Activated T-helper 1 cell treated with Interleukin-2 at 50 U/mL for 16 hours (primary cell): ENCODE measurements at places on chromosomes 16 and 17.

DNA sequence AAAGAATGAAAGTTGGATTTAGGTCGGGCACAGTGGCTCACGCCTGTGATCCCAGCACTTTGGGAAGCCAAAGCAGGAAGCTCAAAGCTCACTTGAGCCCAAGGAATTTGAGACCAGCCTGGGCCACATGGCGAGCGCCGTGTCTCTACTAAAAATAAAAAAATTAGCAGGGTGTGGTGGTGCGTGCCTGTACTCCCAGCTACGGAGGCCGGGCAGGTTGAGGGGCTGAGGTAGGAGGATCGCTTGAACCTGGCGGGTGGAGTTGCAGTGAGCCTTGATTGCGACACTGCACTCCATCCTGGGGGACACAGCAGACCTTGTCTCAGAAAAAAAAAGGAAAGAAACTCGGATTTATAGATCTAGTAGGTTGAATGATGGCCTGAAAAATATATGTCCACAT is 37.4 kb upstream of the RPH3AL start:
- DNase-seq = no peak

GRCh38 chr16:1899641-1900451 is 18.4 kb downstream of the HS3ST6 start:
- no peak for DNase-seq

DNA sequence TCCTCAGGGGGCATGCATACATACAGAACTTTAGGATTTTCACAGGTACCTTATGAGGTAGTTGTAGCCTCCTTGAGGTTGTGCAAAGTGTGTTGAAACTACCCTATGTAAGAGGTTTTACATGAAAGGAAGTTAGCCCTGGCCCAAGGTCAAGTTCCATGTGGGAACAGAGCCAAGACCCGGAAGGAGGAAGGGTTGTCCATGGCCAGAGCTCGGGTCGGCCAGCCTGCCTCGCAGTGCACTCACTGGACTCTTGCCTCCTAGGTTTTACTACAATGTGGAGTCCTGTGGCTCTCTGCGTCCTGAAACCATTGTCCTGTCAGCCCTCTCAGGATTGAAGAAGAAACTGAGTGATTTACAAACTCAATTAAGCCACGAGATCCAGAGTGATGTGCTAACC is 8.2 kb downstream of the POLR2C start:
- no peak for DNase-seq

GRCh38 chr17:52673791-52674190 is 515.3 kb upstream of the CA10 start:
- DNase-seq = no peak

DNA sequence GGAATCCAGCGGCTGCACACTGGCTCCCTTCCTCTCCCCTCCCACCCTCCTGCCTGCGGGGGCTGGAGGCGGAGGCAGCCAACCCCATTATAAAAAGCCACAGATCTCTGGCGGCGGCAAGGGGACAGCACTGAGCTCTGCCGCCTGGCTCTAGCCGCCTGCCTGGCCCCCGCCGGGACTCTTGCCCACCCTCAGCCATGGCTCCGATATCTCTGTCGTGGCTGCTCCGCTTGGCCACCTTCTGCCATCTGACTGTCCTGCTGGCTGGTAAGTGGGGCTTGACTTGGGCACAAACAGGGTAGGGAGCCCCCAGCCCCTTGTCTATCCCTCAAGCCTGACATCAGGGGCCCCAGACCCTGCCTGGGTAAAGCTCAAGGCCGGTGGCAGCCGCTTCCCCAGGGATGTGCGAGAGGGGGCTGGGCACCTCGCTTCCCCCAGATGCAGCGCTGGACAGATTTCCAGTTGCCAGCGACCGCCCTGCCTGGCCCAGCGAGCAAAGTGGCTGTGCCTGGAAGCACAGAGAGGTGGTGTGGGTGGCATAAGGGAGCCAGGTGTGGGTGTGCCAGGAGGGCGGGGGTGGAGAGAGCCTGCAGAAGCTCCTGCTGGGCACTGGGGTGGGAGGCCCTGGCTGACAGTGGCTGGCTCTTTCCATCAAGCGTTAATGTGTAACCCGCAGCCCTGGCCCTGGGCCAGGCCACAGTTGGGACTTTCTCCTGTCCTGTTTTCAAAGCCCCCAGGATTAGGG is at the start of gene CX3CL1:
TSS of gene CX3CL1 (plus strand) at position 119 of the 745 bp plus-strand sequence. CDS start at position 198, 79 bp downstream.
- DNase-seq = no peak

- no peak for DNase-seq
Observed at GRCh38 chr17:76683011-76683755, 27.6 kb downstream of the MXRA7 start.

DNA sequence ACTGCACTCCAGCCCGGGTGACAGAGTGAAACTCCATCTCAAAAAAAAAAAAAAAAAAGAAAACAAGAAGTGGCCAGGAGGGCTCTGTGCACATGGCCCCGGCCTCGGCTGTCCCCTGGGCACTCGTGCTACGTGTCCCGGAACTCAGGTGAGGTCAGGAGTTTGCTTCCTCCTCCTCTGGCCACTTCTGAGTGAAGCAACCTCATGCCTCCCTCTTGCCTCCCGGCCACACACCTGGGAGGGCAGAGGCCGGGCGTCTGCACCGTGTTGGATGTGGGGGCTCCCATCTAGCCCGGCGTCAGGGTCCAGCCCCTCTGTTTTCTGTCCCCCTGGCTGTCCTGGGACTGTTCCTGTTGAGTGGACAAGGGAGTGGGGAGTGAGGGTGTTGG is 22.2 kb downstream of the ASPSCR1 start:
- DNase-seq = no peak

DNA sequence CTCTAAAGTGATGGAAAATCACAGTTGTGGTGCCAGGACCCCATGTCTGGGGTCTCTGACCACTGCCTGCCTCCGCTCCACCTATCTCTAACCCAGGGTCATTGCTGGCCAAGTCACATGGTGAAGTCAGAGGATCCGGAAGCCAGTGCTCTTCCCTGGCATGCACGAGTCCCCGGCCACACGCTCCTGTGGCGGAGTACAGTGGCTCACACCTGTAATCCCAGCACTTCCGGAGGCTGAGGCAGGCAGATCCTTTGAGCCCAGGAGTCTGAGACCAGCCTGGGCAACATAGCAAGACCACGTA is 21.5 kb upstream of the RBFOX3 start:
- no peak for DNase-seq

GRCh38 chr16:89363621-89364393 is 126.6 kb downstream of the ANKRD11 start:
- DNase-seq = no peak

GRCh38 chr17:42706732-42707131 is 24.4 kb downstream of the CNTNAP1 start:
- DNase-seq = no peak

- DNase-seq = no peak
Observed at GRCh38 chr17:80363518-80364090, 51.4 kb upstream of the ENDOV start.

GRCh38 chr16:80725566-80726162 is 78.7 kb downstream of the CDYL2 start:
- DNase-seq = no peak

DNA sequence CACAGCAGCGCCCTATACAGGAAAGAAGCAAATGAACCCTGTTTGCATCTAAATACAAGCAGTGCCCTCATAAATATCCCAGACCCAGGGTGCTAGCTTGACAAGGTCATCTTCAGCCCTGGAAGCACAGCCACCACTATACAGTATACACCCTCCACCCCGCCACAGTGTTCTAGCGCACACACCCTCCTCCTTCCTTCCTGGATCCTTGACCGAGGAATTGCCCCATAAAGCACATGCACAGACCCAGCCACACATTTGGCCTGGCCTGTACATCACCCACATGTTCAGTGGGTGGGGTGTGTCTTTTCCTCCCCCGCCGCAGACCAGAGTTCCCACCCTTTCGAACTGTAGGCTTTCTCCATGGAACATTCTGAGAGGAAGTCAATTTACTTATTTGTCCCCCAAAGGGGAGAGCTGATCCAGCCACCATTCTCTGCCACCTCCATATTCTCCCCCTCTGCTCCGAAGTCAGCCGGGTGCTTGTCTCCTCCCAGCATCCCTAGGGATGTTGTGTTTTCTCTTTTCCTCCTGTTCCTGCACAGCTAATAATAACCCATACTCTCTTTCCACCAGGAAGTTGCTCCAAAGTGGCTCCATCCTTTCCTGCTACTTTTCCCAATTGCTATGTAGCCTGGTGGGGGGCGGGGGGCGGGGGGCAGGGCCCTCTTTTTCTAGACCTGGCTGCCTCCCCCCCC is 6.6 kb downstream of the ABI3 start:
- DNase-seq = no peak

DNA sequence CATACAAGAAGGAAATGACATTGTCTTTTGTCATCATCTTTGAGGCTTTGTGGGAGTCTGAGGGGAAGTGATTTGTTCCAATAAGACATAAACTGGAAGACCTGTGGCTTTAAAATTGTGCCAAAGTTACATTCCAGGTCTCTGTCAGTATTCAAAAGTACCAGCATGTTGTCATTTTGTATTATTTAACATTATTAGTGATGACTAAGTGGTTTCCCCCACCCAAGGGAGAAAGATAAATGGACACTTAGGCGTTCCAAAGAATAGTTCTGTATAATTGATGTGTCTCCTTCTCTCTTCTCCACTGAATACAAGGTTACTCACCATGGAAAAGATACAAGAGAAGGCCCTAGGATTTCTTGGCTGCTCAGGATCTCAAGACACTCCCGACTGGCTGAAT is 3.8 kb downstream of the CFAP97D1 start:
- no peak for DNase-seq

GRCh38 chr17:72338847-72339790 is 218.3 kb downstream of the SOX9 start:
- DNase-seq = no peak

GRCh38 chr16:46974352-46974751 is 878 bp upstream of the DNAJA2 start:
- no peak for DNase-seq

DNA sequence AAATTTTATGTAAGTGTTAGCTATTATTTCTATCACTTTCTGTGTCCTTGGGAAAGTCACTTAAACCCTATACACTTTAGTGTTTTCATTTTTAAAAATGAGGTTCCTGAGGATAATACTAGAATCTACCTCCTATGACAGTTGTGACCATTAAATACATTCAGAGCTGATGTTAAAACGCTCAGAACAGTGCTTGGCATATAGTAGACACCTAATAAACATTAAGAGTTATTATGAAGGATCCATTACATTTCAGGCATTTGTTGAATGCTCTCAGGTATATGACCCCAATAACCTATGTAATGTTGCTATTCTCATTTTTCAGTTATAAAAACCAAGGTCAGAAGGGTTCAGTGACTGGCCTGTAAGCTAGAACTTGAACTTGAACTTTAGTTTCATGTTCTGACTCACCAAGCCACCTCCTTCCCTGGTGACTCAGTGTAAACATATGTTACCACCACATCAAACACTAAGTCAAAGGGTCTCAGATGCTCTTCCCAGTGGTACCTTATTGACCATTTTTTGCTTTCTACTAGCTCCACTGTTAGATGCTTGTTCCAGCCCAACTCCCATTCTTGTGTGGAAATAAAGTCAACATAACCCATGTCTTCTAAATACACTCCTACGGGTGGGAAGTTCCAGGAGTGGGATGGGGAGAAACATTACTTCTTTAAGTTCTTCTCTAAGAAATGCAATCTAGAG is 47.6 kb downstream of the HSD17B2 start:
- DNase-seq = no peak

GRCh38 chr16:3637371-3637923 is 17.0 kb upstream of the DNASE1 start:
- DNase-seq = no peak

- DNase-seq = no peak
Observed at GRCh38 chr16:26993511-26993910, 73.2 kb upstream of the C16orf82 start.

DNA sequence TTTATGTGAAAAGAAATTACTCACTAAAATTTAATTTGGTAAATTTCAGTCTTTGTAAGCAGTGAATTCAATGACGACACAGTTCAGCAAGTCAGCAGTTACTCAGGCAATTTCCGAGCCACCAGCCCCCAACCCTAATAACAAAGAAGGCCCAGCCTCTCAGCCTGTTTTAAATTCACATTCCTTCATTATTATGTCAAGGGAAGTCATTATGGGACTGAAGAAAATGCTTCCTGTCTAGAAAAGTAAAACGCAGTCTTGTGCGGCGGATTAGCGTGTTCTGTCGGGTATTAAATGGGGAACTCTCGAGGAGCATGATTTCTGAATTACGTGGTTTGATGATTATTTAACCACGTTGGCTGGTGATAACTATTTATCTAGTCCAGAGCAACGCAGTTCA is 177.6 kb downstream of the AIPL1 start:
- DNase-seq = no peak

GRCh38 chr16:51579652-51580360 is 428.7 kb upstream of the SALL1 start:
- no peak for DNase-seq

DNA sequence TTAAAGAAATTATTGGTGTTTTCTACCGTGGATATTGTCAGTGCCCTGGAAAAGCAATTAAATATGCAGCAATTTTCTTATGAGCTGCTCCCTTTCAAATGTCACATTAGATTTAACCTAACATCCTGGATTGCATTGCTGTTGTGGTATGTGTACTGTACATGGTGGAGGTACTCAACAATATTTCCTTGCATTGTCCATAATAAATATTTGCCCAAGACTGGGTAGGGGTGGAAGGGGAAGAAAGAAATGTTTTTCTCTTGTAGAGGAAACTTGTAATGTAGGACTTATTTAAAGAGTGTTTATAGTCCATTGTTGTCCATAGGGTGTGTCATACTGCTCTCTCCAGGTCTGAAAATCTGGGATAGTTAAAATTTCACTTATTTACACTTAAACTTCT is 346.2 kb upstream of the TBX2 start:
- no peak for DNase-seq

- no peak for DNase-seq
Observed at GRCh38 chr16:87507351-87508069, 14.7 kb upstream of the ZCCHC14 start.

- DNase-seq = no peak
Observed at GRCh38 chr16:31141489-31142108, 6.1 kb upstream of the PRSS8 start.

GRCh38 chr17:26963163-26963503 is 330.8 kb upstream of the WSB1 start:
- DNase-seq = no peak

GRCh38 chr17:1197781-1198490 is 18.2 kb upstream of the ABR start:
- peak; percentile 42 for DNase-seq

GRCh38 chr17:15291674-15292361 is 26.7 kb upstream of the PMP22 start:
- no peak for DNase-seq

GRCh38 chr17:61335845-61336655 is 63.6 kb upstream of the TBX2 start:
- DNase-seq = no peak

GRCh38 chr17:56549501-56549900 is 44.0 kb upstream of the NOG start:
- no peak for DNase-seq

GRCh38 chr17:30086896-30087295 is 29.7 kb upstream of the NSRP1 start:
- no peak for DNase-seq

- no peak for DNase-seq
Observed at GRCh38 chr16:3454631-3455147, 11.2 kb downstream of the NAA60 start.

- DNase-seq = no peak
Observed at GRCh38 chr17:38908676-38909181, 16.7 kb upstream of the LASP1NB start.

GRCh38 chr17:13592427-13592826 is 9.3 kb downstream of the HS3ST3A1 start:
- DNase-seq = no peak
